CD4-positive, CD25-positive, alpha-beta regulatory T cell (primary cell): ENCODE measurements at places on chromosomes 16 and 17.

DNA sequence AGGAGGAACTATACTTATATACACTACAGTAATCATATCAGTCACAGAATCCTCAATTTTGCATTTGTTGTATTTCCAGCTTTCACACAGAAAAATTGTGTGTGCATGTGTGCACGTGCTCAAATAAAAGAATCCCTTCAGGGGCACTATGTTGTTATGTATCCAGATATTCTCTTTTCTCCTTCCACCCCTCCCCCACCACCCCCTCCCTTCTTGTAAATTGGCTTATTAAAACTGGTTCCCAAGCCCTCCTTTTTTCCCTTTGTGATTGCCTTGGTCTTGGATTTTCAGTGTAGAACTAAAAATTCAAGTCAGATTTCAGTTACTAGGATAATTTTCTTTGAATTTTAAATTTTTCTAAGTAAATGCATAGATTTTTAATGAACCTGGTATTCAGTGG, 86.3 kb downstream of the WNT3 start:
- DNase-seq = no peak

- no peak for DNase-seq
Measured at GRCh38 chr16:79726902-79727301, 126.4 kb upstream of the MAF start.

DNA sequence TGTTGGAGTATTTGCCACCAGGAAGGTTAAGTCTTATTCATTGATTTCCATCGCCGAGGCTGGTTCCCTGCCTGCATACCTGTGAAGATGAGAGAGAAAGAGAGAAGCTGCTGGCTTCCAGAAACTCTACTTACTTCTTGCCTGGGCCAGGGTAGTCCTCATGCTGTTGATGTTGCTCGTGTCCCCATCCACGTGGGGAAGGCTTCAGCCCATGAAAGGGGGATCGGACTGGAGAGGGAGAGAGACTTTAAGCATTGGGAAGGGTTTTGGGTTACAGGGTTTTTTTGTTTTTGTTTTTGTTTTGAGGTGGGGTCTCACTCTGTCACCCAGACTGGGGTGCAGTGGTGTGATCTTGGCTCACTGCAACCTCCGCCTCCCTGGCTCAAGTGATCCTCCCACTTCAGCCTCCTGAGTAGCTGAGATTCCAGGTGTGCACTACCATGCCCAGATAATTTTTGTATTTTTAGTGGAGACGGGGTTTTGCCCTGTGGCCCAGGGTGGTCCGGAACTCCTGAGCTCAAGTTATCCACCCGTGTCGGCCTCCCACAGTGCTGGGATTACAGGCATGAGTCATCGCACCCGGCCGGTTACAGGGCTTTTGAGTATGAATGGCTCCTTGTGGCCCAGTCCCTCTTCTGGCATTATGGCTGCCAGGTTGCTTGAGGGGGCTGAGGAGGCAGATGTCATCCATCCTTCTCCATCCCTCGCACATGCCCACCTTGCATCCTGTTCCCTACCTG, 26.6 kb downstream of the ITGB3 start:
- DNase-seq = no peak

GRCh38 chr16:29977063-29977825, 3.6 kb downstream of the TAOK2 start:
- DNase-seq = no peak

DNA sequence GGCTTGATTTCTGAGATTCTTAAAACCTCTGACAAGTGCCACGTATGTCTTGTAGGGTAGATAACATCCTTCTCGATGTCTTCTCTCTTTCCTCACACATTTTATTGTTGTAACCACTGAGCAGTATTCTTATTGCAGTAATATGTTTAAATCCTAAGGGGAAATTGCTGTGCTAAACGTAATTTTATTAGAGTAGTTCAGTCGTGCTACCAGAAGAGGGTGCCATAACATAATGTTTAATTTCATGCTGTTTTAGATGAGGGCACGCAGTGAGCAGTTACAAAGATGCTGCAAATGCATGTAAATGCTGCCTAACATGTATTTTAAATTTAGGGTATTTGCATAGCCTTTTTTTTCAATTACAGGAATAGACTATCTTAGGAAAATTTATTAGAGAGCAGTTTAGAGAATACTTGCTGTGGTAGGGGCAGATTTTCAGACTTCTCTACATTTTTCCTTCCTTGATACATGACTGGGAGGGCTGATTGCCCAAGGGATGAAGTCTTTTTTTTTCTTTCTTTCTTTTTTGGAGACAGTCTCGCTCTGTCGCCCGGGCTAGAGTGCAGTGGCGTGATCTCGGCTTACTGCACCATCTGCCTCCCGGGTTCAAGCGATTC, 51.7 kb downstream of the GAN start:
- peak; percentile 59 for DNase-seq

GRCh38 chr17:44001461-44001920, 2.9 kb upstream of the NAGS start:
- DNase-seq = no peak
